ENCODE measurements at places on chromosomes 12 and 14.

DNA sequence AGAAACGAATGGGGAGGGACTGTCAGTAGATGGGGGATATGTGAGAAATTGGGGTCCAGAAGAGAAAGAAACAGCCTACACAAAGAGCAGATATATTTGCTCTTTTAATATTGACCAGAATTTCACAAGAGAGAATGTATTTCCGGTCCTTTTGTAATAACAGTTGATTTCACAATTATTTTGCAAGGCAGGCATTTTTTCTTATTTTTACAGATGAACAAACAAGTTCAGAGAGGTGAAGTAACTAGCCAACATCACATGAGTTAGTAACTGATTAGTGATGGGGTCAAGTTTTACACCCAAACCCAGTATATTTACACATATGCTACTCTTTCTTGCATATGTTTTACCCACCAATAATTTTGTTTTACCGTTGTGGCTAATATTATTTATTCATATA, 188.2 kb downstream of the NAV3 start:
- DNase-seq = no peak

- no peak for DNase-seq
Measured at GRCh38 chr12:12008232-12008850, 62.4 kb upstream of the BCL2L14 start.

DNA sequence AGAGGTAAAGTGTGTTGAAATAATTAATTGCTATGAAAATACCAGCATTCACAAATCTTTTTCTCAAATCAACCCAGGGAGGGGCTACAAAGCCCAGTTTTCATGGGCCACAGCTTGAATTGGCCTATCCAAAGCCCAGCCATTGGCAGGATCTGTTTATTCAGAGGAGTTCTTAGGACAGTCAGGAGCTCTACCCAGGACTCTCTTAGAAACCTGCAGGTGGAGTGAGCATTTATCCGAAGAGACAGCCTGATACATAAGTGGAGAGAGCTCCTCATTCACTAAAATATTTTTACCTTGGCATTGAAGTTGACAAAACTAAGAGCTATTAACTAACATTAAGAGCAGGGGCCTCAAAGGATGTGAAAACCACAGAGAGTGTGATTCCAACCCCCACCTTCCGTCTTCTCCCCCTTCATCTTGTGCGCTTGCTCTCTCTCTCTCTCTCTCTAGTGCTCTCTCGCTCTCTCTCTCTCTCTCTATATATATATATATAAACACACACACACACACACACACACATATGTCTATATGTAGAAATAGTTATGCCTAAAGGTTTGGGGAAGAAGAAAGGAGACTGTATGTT, 315.5 kb downstream of the SNAPC1 start:
- peak; percentile 3 for DNase-seq

GRCh38 chr12:2383325-2384028, 330.7 kb downstream of the CACNA1C start:
- no peak for DNase-seq

DNA sequence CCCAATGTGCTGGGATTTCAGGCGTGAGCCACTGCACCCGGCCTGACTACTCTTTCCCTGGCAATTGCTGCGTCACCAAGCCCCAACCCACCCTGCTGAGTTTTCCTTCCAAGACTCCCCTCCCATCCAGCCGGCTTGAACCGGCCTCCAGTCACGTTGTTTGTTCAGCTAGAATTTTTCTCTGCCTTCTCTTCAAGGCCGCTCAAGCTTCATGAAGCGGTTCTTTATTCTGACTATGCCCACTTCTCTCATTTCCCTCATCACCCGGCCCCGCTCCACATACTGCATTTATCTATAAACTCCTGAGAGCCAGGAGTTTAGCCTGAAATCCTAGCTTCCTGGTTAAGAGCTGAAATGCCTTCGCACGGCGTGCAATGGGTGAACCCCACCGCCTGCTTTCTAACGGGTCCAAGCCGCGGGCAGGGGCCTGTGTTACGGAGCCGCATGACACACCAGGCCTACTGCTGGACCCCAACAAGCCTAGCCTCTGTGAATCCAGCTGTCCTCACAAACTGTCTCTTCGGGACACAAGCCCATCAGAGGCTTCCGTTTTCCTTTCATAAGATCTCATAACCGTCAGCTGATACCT, 999 bp upstream of the DCAF4 start:
- DNase-seq = no peak

- DNase-seq = no peak
Measured at GRCh38 chr12:80937391-80938238, at the start of gene LIN7A. TSS of gene LIN7A (minus strand) at chr12:80937934. CDS start at chr12:80937722, 212 bp downstream.

GRCh38 chr12:21607701-21608100, 3.1 kb upstream of the GYS2 start:
- no peak for DNase-seq

DNA sequence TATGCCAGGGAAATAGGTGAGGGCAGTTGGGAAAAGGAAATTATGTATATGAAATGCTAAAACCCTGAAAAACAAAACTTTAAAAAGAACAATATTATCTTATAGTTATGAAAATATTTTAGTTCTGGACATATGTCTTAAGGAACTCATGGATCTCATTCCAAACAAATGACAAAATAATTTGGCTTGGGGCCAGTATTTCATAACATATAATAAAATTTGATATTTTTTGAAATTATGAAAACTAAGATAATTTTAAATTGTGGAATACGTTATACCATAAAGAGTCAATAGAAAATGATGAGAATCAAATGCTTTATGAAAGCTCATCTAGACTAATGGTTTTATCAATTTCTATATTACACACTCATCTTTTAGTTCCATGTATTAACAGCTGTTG, 173.8 kb upstream of the DCN start:
- no peak for DNase-seq

Data from stimulated activated CD8-positive, alpha-beta memory T cell treated with anti-CD3 and anti-CD28 coated beads, Interleukin-15, amount 100 ng/mL, for 4 hours (primary cell).